ENCODE measurements at places on chromosomes 12 and 14. TPM values are rescaled to one million over a fixed set of nuclear protein-coding genes. Genes with fewer than 3 reads are reported as not detected.

GRCh38 chr14:32354716-32355115 lies 25.6 kb downstream of the AKAP6 start:
- H3K4me1 ChIP-seq, result peaks cover 8% of the 10 kb centered on the region
- no peaks in the 10 kb centered on the region for H3K27me3 ChIP-seq
- no peaks in the 10 kb centered on the region for H3K36me3 ChIP-seq

DNA sequence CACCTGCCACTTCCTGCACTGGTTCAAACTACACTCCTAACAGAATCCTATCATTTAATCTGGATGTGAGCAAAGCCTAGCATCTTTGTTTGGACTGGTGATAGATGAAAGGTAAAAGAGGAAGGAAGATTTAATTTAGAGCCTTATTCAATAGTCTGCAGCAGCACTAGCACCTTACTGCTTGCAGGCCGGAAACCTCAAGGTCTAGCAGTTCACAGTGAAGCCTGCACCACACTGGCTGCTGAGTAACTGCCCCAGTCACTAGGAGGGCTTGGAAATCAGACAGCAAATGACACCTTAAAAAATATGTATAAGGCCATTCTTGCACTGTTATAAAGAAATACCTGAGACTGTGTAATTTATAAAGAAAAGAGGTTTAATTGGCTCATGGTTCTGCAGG lies 358.0 kb downstream of the DAD1 start:
- H3K36me3 ChIP-seq, result peaks cover 32% of the 10 kb centered on the region
- H3K27ac ChIP-seq, result no peak overlapping the region

GRCh38 chr14:76280221-76280620 lies 95.7 kb upstream of the ESRRB start:
- H3K4me1 ChIP-seq, result peaks cover 4% of the 10 kb centered on the region
- H3K36me3 ChIP-seq, result no peaks in the 10 kb centered on the region
- no peak overlapping the region for H3K4me3 ChIP-seq
- H3K27ac ChIP-seq, result no peak overlapping the region
- no peaks in the 10 kb centered on the region for H3K27me3 ChIP-seq
- DNase-seq, result no peak

DNA sequence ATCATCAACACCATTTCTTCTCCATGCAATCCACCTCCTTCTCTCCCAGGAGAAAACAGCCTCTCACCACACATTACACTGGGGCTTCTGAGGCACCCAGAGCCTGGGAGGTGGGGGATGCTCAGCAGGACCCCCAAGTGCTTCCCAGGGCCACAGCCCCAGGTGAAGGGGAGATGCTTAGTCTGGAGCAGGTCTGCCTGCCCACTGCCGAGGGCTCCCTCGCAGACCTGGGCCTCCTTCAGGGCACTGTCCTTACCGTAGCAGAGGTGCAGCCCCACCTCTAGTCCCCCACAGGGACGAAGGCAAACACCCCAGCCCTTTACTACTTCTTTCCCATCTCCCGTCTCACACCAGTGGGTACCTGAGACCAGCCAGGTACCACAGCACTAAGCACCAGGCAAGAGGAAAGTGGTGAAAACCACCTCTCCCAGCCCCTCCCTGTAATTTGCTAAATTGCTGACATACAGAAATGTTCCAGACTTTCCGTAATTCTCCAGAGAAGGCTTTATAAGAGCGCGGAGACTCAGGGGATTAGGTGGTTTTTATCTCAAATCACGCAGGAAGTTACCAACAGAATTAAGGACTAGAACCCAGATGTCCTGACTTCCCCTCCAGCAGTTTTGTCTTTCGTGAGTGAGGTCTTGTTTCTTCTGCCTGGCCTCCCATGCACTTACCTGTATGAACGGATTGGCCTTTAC lies 59.0 kb downstream of the PLEKHG3 start:
- H3K27me3 ChIP-seq, result peaks cover 18% of the 10 kb centered on the region
- no peak for DNase-seq
- peaks cover 53% of the 10 kb centered on the region for H3K4me1 ChIP-seq
- no peaks in the 10 kb centered on the region for H3K36me3 ChIP-seq
- H3K4me3 ChIP-seq, result no peak overlapping the region

Gene DDIT3
- total RNA-seq, result 3.4 TPM

Gene TAS2R14
- total RNA-seq, result 1.1 TPM
